ENCODE measurements at places on chromosomes 7 and 10.

GRCh38 chr10:70672165-70673042, at the start of gene ADAMTS14:
TSS of gene ADAMTS14 (plus strand) at chr10:70672506. CDS start at chr10:70672803, 297 bp downstream.
- DNase-seq: no peak

GRCh38 chr7:83053965-83054364, 108.7 kb downstream of the PCLO start:
- DNase-seq: no peak

GRCh38 chr10:7186387-7187018, 224.3 kb downstream of the SFMBT2 start:
- no peak for DNase-seq

- no peak for DNase-seq
These were observed 12.0 kb upstream of the CRHR2 start for GRCh38 chr7:30694218-30694745.

DNA sequence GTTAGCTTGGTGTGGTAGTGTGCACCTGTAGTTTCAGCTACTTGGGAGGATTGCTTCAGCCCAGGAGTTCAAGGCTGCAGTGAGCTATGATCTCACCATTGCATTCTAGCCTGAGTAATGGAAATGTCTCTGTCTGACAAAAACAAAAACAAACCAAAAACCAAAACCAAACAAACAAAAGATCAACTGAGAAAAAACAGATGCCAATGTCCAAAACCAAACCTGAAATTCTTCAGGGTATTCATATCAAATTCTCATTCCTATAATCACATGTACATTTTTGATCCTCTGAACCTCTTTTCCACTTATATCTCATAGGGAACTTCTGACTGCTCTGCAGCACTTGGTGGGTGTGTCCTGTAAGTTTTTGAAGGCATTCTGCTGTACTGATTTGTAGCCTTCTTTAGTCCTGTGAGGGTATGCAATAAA, 87.0 kb downstream of the CDK6 start:
- no peak for DNase-seq

DNA sequence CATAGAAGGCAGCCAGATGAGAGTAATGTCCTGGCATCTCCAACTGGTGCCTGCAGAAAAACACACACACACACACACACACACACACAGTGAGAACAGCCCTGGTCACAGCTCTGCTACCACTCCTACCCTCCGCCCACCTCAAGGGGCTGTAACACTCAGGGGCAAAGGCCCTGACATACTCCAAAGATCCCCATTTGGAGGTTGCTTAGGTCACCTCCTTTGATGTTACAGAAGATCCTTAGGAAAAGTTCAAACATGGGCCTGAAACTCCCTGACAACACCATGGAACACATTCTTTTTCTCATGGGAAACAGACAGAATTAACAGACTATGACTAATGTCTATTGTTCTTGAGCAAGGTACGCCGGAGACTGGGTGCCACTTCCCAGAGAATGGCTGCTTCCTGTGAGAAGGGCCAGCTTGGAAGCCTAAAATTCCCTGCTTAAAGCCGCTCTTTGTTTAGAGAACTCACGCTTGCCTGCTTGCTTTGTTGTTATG, 27.7 kb downstream of the DENND11 start:
- DNase-seq: no peak

DNA sequence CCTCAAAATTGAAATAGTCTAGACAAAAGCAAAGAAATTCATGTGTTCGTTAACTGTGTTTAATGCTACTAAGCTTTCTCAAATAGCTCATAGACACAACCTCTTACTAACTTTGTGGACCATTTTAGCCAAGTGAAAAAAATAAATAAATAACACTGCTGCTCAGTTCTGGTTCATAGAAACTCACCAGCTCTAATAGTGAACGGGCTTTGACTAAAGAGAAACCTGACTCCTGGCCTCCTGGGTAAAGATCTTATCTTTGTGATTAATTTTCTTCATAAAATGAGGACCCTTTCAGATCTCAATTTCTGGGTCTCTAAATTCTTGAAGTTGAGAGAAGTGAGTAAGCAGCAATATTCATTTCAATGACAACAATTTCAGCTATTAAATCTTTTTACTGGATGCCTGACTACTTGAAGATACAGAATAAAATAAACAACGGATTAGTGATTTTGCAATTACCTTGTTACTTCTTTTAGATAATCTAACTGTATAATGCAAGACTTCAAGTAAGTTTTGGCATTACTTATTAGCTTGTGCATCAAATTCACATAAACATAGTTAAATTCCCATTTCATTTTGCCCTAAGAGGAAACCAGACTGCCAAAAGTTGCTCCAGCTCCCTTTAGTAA, 3.1 kb downstream of the CADPS2 start:
- no peak for DNase-seq

DNA sequence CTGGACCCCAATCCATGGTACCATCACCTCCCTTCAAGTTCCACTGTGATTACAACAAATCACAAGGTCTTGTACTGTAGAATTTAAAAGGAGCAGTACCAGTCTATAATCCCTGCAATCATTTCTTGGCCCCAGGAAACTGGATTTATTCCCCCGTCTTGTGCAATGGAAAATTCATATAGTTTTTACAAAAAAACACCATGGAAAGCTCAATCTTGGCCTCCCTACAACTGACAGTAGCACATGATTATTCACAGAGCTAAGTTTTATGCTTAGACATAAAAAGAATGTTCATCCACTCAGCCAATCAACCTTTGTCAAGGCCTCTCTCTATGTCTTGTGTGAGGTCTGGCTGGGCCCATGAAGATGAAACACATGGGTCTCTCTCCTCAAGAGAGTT, 10.2 kb downstream of the DGKI start:
- no peak for DNase-seq
